ENCODE measurements at places on chromosomes 13 and 19.

- DNase-seq = peak; percentile 54
These were observed 21.7 kb upstream of the ZNF429 start for GRCh38 chr19:21483589-21484170.

DNA sequence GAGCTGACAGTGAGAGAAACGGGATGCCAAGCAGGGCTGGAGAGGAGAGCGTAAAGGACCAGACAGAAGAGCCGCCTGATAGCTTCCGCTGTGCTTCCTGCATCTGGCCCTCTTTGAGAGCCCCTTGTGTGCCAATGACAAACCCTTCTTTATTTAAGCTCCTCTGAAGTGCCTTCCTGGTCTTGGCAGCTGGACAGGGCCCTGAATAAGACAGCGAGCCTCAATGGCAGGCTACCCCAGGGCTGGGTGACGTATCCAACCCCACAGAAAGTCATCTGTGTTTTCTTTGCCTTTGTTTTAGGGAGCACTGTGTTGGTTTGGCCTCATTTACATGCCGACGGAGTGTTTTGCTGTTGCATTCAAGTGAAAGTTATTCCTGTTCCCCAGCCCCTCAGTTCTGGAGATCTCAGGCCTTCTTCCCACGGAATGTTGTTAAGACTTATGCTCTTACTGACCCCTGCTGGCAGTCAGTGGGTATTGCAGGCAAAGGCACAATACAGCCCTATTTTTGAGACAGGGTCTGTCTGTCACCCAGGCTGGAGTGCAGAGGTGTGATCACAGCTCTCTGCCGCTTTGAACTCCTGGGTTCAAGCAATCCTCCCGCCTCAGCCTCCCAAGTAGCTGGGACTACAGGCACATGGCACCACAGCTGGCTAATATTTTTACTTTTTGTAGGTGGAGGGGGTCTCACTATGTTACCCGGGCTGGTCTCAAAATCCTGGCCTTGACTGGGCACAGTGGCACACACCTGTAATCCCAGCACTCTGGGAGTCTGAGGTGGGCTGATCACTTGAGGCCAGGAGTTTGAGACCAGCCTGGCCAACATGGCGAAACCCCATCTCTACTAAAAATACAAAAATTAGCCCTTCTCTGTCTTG is 16.8 kb downstream of the CCL25 start:
- no peak for DNase-seq

GRCh38 chr19:32642771-32643170 is 32.2 kb downstream of the ANKRD27 start:
- DNase-seq = no peak

GRCh38 chr19:18340190-18340989 is at the start of gene PGPEP1:
PGPEP1 (plus strand) TSS chr19:18340598; CDS start chr19:18340682, 84 bp downstream.
- DNase-seq = peak; percentile 89

GRCh38 chr13:50249144-50249521 is 233.9 kb downstream of the KCNRG start:
- no peak for DNase-seq

DNA sequence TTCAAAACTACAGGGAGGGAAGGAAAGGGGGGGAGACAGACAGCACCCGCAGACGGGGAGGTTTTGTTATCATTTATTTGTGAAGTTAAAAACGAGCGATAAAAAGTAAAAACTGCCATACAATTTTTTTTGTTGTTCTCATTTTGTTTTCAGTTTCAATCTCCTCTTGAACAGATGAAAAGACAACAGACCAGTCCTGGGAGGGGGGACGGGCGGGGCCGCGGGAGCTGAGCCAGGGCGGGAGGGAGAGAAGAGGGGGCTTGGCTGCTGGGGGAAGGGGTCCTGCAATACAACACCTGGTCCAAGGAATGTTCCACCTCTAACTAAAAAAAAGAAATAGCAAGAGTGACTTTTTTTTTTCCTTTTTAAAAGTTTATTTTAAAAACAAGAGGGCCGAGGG is 11.3 kb downstream of the KHSRP start:
- no peak for DNase-seq

GRCh38 chr19:11882606-11883005 is 5.0 kb upstream of the ZNF69 start:
- no peak for DNase-seq

DNA sequence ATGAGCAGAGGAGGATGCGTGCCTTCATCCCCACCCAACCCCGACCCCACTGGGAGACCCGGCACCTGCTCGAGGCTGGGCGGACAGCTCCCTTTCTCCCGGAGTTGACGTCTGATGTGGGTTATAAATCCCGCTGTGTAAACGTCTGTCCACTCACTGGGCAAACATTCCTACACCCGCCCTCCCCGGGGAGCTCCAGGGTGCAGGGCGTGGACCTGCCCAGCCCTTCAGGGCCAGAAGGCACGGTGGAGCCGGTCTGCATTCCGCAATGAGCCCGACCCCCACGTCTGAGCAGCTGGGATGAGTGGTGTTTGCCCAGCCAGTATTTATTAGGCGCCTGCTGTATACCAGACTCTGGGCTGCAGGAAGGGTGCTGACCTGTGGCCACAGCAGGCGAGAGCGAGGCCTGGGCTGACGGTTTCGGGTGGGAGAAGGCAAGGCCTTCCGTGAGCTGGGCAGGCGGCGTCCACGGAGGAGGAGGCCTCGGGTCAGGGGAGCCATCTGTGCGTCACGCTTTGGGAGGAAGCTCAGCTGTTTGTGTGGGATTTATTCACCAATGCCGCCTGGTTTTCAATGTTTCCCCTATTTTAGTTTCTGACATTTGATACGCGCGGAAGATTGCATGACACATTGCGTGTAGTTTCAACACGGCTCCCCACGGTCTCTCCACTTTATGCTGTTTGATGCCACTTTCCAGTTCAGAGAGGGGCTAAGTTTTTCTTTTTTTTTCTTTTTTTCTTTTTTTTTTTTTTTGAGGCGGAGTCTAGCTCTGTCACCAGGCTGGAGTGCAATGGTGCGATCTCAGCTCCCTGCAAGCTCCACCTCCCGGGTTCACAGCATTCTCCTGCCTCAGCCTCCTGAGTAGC is 2.0 kb downstream of the MISP start:
- DNase-seq = no peak

- DNase-seq = no peak
These were observed 287.1 kb downstream of the TBC1D4 start for GRCh38 chr13:75194717-75195462.

DNA sequence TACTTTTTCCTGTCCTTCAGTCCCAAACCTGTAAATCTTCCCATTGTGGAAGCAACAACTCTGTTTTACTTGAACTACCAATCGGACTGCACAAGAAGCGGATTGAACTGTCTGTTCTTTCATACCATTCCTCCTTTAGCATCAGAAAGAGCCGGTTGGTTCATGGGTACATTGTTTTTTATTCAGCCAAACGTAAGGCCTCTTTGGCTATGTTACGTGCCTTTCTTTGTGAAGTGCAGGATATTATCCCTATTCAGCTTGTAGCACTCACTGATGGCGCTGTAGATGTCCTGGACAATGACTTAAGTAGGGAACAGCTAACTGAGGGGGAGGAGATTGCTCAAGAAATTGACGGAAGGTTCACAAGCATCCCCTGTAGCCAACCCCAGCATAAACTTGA is 60.3 kb downstream of the ARHGAP35 start:
- DNase-seq = no peak

DNA sequence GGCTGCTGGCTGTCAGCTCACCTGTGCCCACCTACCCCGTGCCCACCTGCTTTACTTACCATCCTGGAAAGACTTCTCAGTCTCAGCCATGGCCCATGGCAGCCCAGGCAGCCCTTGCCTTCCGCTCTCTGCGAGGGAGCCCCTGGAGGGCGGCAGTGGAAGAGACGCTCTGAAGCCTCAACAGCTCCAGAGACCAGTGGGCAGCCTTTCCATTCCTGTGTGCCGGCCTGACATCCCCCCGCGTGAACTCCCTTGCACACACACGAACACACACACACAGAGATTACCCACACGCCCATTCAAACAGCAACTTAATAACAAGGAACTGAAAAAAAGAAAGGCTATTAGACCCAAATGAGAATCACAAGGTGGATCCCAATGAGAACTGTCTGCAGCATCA is 14.2 kb upstream of the RASA3 start:
- no peak for DNase-seq
